Suprapubic skin (tissue), 4 donors: ENCODE measurements at places on chromosomes 16 and 17. TPM values are rescaled to one million over a fixed set of nuclear protein-coding genes. Genes with fewer than 3 reads are reported as not detected.

Gene BCL6B
- 1.8 TPM for total RNA-seq

Gene AKTIP
- total RNA-seq: 30.2 TPM

Gene GNGT2
- total RNA-seq: not detected

Gene ENPP7
- total RNA-seq: not detected

Gene RAMP2
- total RNA-seq: 16.2 TPM

Gene ALOX12B
- 122 TPM for total RNA-seq

Gene CTRL
- total RNA-seq: 1.2 TPM

Gene GPRC5B
- total RNA-seq: 7.8 TPM

Gene WFDC1
- 1.4 TPM for total RNA-seq

Gene CDYL2
- 8.2 TPM for total RNA-seq

Gene PERCC1
- total RNA-seq: not detected

Gene EVI2A
- 1.9 TPM for total RNA-seq

Gene DCTPP1
- 21.8 TPM for total RNA-seq

Gene TSPOAP1
- total RNA-seq: 26.9 TPM

Gene PMFBP1
- 9.3 TPM for total RNA-seq

Gene NAGS
- 1.2 TPM for total RNA-seq

Gene HSF5
- total RNA-seq: not detected

Gene CDK5R1
- total RNA-seq: 6.6 TPM

Gene CA4
- total RNA-seq: not detected

Gene ANKRD40CL
- total RNA-seq: not detected

Gene ASPA
- 0.98 TPM for total RNA-seq

Gene CX3CL1
- total RNA-seq: 25.1 TPM

Gene KLHL11
- 21.5 TPM for total RNA-seq

Gene CD300H
- not detected for total RNA-seq

Gene PRKCA
- total RNA-seq: 11.0 TPM

Gene CDH5
- total RNA-seq: 18.9 TPM

Gene TMEM100
- total RNA-seq: 2.0 TPM

Gene MEFV
- total RNA-seq: 0.17 TPM

Gene ST6GALNAC2
- 79.7 TPM for total RNA-seq

Gene C1QBP
- 55.7 TPM for total RNA-seq

Gene POLR2A
- 140 TPM for total RNA-seq

Gene TM4SF5
- total RNA-seq: not detected

Gene CDH13
- 176 TPM for total RNA-seq

Gene EFCAB5
- total RNA-seq: 0.16 TPM

Gene NDRG4
- 55.8 TPM for total RNA-seq

Gene SEPTIN1
- 0.52 TPM for total RNA-seq

Gene GRB7
- 72.6 TPM for total RNA-seq

Gene TBC1D3
- not detected for total RNA-seq

Gene OTOP2
- 0.49 TPM for total RNA-seq

Gene ZNF652
- 148 TPM for total RNA-seq

Gene TLCD3B
- total RNA-seq: 0.81 TPM

Gene RNF43
- total RNA-seq: 16.0 TPM

Gene AGRP
- total RNA-seq: not detected
